ENCODE measurements at places on chromosomes 3 and 15.

- DNase-seq, result no peak
Observed at GRCh38 chr15:95887666-95888390, 442.7 kb upstream of the NR2F2 start.

GRCh38 chr3:130539005-130539404 lies 22.0 kb downstream of the COL6A6 start:
- peak; percentile 37 for DNase-seq

- DNase-seq, result no peak
Observed at GRCh38 chr15:63347074-63347857, 34.4 kb downstream of the CA12 start.

GRCh38 chr15:73844356-73844755 lies 29.0 kb upstream of the TBC1D21 start:
- DNase-seq, result no peak

DNA sequence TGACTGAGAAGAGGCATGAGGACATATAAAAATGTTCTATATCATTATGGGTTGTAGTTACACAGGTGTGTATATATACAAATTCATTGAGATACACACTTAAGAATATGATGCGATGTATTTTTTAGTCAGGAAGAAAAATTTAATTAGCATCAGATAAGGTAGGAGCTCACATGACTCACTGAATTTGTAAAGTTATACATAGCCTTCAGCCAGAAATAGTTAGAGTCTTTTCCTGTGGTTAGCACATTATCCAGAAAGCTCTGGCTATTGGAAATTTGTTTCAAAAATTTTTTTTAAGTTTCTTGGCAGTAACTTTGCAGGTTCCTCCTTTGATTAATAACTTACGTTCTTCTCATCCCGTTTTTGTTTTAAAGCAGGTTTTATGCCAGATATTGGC lies 88.6 kb downstream of the STT3B start:
- DNase-seq, result no peak

DNA sequence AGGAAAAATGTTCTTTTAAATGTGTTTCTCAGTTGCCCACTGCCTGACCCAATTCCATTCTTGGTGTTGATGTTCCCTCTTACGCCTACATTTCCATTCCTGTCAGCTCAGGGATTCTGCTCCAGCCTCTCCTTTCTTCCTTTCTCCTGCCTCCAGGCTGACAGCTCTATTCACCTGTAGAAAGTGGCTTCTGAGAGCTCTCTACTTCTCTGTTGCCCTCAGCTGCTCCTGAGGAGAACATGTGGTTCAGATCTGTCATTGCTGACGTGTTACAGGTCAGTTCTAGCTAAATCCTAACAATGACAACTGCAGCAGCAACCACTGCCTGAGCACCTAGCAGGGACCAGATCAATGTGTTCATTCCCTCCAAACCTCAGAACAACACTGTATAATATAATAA lies 144.9 kb upstream of the PLAAT1 start:
- DNase-seq, result no peak

DNA sequence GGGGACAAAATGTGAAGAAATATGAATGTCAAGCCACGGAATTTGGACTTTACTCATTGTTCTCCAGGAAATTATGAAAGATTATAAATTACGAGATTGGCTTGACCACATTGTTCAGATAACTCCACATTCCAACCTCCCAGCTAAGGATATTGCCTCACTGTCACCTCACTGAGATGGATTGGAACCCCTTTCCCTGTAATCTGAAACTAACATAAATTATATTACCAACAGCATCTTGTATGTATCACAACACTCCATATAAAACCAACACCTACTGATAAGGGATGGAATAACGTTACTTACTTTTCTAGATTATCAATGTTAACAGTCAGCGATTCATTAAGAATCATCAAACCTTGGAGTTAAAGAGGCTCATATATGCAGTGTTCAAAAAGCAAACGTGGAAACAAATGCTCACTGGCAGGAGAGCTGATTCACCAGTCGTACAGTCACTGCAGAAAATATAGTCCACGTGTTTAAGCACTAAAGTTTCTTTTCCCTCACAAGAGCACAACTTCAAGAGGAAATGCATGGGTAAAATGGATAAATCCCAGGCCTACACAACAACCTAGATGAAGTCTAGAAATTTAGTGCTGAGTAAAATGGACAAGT lies 451.5 kb downstream of the FGF12 start:
- DNase-seq, result no peak

GRCh38 chr15:51917493-51917892 lies 54.1 kb downstream of the LEO1 start:
- DNase-seq, result peak; percentile 16

DNA sequence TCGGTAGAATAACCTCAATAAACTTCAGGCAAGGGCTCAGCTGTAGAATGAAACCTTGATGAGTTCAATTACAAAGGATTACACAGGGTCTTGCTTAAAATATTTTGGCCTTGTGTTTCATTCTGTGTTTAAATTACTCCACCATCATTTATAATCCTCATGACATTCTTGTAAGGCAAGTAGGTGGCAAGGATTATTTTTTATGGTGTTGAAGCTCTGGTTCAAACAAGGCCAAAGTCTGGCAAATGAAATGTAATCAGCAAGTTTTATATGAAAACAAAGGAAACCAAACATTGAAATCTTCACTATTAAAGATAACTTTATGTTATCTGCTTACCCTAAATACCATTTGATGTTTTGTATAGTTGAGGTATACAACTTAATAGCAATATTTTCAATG lies 221.3 kb upstream of the HES1 start:
- no peak for DNase-seq

DNA sequence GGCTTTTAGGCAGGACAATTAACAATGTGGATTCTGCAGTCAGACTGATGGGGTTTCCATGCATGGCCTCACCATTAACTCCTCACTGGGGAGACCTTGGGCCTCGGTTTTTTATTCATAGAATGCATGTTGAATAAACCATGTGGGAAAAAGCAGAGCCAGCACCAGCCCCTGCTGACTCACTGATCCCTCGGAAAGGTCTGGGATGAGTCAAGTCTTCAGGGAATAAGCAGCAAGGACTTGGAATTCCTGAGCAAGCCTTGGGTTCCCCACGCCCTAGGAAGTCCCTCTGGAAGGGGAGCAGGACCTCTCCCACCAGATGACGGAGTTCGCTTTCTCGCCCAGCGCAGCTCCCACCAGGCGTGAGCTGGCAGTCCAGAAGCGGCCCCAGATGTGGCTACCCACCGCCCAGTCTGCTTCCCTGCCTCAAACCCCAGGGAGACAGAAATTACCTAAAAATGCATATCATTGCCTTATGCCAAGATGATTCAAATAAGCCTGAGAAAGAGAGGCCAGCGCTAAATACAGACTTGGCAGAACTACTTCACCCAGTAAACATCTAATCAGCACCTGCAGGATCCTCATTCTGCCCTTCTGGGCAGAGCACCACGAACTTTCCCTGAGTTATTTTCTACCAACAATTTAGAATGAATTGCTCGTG lies 45.4 kb downstream of the BTD start:
- peak; percentile 99 for DNase-seq

- DNase-seq, result no peak
Observed at GRCh38 chr3:52289338-52289746, 1.7 kb downstream of the GLYCTK start.

DNA sequence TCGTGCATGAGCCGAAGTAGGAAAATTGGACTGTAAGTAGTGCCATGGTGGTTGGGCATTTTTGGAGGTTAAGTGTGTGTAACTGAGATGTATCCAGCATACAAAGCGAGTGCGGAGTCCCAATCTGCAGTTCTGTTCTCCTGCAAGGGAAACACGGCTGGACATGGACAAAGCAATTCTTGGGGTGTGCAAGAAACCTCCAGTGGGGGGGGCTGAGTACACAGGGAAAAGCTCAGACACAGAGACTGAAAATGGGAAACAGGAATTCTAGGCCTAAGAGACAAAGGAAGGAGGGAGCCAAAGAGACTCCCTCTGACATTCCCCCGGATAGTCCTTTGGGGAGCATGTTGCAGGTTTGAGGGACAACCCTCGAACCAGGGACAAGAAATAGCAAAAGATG lies 83.2 kb upstream of the PLSCR4 start:
- DNase-seq, result peak; percentile 10

DNA sequence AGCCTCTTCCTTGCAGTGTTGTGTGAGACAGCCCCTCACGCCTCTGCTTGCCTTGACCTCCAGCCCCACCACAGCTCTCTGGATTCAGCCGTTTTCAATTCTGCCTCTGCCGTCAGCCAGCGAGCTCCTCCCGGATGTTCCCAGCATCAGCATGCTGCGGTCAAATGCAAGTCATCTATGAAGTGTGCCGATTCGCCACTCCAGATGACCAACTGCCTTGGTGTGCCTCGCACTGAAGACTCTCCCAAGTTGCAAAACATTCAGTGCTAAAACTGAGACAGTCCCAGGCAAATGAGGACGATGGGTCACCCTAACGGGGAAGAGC lies 30.6 kb upstream of the RASA2 start:
- DNase-seq, result no peak

DNA sequence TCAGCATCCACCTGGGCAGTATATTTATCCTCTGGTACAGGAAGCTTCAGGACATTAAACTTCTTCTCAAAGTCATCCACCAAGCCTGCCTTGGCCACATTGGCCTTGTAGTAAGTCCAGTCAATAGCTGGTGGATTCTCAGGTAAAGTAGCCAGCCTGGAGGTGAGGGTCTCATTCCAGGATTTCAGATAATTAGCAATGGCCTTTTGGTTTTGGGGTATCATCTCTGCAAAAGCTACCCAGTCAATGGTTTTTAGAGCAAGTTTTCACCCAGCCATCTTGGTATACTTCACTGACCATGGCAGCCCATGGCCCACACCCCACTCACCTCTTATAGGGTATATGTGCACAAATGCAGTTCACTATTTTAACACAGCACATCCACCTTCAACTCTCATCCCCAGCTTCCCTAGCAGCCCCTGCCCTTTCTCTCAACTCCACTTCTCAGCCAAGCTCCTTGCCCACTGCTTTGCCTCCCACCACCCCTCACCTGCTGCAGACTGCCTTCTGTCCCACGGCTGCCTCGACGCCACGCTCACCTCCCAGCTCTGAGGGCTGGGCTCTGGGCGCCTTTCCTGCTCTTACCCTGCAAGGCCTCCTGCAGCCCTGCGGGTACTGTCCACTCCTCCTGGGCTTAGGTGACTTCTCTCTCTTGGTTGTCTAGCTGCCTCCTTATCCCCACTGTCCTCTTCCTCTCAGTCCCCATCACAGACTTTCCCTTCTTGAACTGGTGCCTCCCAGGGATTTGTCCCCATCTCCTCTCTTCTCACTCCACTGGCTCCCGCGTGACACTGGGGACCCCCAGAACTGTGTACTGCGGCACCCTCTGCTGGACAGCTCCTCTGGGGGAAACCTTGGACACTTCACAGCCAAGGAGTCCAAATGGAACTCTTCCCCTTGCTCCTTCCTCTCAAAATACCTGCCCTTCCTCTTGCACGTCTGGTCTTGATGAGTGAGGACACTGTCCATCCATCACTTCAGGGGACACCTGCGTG lies 1.7 kb upstream of the TGM5 start:
- no peak for DNase-seq

GRCh38 chr3:128946411-128946810 lies 47.5 kb downstream of the CFAP92 start:
- DNase-seq, result no peak

- no peak for DNase-seq
Observed at GRCh38 chr15:79812541-79812940, 84.3 kb downstream of the MTHFS start.

DNA sequence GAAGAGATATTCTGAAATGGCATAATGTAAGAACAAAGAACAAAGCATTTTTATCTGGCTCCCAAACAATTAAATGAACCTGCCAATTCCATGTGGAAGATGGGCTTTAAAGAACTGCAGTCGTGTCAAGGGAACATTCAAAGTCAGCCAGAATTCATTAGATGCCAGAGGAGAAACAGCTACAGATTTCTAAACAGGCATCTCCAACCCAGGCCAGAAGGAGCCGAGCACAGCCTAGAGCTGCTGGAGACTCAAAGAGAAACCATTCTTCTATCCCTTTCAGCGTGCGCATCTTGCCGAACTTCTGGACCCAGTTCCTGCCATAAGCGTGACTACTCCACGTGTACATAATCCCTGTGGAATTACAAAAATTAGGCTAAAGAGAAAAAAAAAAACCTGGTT lies 60.4 kb downstream of the MB21D2 start:
- DNase-seq, result no peak
